ENCODE measurements at places on chromosomes 5 and 9.

- DNase-seq = no peak
These were observed 609.4 kb downstream of the MTRR start for GRCh38 chr5:8478326-8478725.

DNA sequence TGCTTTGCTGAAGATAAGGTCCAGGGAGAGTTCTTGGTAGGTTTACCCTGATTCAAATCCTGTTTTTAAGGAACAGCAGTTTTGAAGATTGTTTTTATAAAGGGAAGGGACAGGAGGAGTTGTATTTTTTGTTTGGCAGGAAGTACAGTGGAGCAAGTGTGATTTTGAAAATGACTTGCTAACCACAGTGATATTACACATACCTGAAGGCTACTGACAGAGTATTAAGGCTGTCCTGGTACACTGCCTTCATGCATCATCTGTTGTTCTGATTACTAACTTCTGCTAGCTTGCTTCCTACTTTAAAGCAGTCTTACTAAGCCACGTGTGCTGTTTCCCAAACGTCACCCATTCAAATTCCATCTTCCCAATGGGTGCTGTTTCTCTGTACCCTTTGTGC is 559.5 kb upstream of the SGCD start:
- DNase-seq = no peak

DNA sequence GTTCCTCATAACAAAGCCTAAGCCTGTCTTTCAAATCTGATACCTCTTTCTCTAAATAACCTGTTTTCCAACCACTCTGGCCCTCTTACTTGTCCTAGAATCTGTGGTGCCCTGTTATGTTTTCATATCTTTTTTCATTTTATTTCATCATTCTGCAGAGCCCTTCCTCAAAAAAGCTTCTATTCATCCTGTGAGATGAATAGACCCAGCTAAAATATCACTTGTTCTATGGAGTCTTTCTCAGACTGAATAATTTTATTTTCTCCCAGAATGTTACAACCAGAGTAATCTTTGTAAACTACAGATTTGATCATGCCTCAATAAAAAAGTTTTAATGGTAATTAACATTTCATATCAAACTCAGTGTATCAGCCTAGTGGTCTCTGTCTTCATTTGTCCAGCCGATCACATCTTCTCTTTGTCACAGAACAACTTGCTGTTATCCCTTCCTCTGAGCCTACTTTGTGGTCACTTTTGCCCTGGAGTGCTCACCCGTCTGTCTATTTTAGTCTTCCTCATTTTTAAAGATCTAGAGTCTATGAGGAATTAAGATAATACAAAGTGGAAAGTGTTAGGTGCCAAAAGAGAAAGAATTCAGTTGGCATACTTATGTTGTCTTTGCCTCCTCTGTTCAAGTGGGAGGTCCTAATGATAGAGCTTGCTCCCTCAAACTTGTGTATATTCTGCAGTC is 77.8 kb downstream of the ZCCHC7 start:
- DNase-seq = no peak

GRCh38 chr5:142342128-142342981 is 17.5 kb upstream of the SPRY4 start:
- no peak for DNase-seq

DNA sequence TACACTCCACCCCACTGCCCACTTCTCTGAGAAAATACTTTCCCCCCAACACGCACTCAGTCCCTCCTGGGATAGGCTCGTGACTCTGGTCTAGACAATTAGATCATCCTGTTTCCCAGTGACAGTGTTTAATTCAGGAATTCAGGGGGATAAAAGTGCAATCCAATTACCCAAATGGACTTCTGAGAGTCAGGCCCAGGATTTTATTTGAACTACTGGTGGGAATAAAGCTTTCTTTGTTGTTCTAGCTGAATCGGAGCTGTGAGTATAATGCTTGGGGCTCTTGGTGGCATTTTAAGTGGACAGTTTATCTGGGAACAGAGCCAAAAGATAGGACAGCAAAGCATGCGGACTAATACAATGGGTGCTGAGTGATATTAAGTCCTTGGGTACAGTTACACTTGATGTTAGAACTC is 683.3 kb downstream of the MAT2B start:
- no peak for DNase-seq

- DNase-seq = no peak
These were observed 446.2 kb upstream of the TRPC7 start for GRCh38 chr5:136811551-136811950.

All from stimulated activated CD4-positive, alpha-beta T cell treated with anti-CD3 and anti-CD28 coated beads, TNF-alpha, amount 100 ng/mL, for 48 hours (primary cell).